HCT116 (cell line): ENCODE measurements at places on chromosomes 12 and 14. TPM values are rescaled to one million over a fixed set of nuclear protein-coding genes. Genes with fewer than 3 reads are reported as not detected.

GRCh38 chr14:95134304-95134933 is 22.9 kb downstream of the DICER1 start:
- 0 out of 2 replicates have a peak, but pooled peaks cover 5% of the 10 kb centered on the region for H3K36me3 ChIP-seq
- H3K27ac ChIP-seq = no peak overlapping the region
- H3K27me3 ChIP-seq = no peaks in the 10 kb centered on the region
- H3K4me3 ChIP-seq = no peak overlapping the region
- H3K4me1 ChIP-seq = no peaks in the 10 kb centered on the region
- DNase-seq = no peak

DNA sequence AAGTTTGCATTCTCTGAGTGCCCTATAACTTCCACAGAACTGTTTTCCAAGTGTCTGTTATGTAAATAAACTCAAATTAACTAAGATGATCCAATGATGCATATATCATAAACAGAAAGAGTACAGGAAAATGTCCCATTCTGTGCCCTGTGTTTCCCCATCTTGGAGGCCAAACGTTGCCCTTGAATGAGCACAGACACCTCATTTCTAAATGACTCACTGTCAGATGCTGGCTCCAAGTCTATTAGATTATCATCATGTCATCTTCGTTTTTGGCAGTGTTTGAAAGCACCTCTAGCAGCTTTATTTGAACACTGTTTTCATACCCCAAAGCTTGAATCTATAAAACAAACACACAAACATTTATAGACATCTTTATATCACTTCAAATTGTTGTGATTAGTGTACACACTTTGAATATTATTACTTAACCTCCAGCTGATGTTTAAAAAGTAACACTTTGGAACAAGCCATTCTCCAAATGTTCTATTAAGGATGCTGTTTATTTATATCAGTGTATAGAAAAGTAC is 424.2 kb downstream of the NOVA1 start:
- no peaks in the 10 kb centered on the region for H3K4me1 ChIP-seq
- no peaks in the 10 kb centered on the region for H3K36me3 ChIP-seq
- H3K4me3 ChIP-seq = no peak overlapping the region

DNA sequence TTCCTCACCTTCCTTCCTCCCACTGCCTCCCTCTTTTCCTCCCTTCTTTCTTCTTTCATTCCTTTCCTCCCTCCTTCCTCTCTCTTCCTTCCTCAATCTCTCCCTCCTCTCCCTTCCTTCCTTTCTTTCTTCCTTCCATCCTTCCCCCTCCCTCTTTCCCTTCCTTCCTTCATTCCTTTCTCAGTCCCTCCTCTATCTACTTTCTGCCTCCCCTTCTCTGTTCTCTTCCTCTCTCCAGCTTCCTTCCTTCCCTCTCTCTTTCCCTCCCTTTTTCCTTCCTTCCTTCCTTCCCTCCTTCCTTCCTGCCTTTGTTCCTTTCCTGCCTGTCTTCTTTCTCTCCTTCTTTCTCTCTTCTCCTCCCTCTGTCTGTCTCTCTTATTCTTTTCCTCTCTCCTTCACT is 16.1 kb downstream of the ASCL1 start:
- DNase-seq = no peak
- H3K27me3 ChIP-seq = peaks cover 27% of the 10 kb centered on the region
- H3K36me3 ChIP-seq = no peaks in the 10 kb centered on the region
- no peaks in the 10 kb centered on the region for H3K4me1 ChIP-seq
- H3K27ac ChIP-seq = no peak overlapping the region

DNA sequence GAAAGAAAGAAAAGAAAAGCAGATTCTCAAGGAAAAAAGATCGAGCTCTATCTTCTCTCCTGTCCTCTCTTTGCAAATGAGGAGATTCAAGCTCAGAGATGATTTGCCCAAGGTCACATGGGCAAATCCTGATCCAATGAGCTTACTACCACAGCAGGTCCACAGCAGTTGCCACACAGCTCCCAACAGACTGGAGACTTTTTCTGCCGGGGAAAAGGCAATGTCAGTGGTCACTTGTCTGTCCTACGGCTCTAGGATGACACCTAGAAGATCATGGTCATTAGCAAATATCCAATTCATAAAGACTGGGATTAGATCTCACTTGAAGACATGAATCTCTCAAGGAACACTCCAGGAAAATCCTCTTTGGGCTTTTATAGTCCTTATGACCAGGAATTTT is 58.8 kb downstream of the TTC7B start:
- no peak overlapping the region for H3K4me3 ChIP-seq
- no peak for DNase-seq
- peaks cover 10% of the 10 kb centered on the region; the same call in 1 of the 2 replicates for H3K4me1 ChIP-seq
- no peaks in the 10 kb centered on the region for H3K27me3 ChIP-seq
- H3K27ac ChIP-seq = no peak overlapping the region
- no peaks in the 10 kb centered on the region for H3K36me3 ChIP-seq

Gene CD163
- 1.4 TPM for total RNA-seq
